ENCODE measurements at places on chromosomes 13 and 19.

GRCh38 chr19:5103812-5104410 lies 135.0 kb downstream of the KDM4B start:
- DNase-seq: no peak

GRCh38 chr13:23488442-23488841 lies 54.9 kb upstream of the SACS start:
- no peak for DNase-seq

- no peak for DNase-seq
Observed at GRCh38 chr13:83117046-83117445, 765.2 kb downstream of the SLITRK1 start.

DNA sequence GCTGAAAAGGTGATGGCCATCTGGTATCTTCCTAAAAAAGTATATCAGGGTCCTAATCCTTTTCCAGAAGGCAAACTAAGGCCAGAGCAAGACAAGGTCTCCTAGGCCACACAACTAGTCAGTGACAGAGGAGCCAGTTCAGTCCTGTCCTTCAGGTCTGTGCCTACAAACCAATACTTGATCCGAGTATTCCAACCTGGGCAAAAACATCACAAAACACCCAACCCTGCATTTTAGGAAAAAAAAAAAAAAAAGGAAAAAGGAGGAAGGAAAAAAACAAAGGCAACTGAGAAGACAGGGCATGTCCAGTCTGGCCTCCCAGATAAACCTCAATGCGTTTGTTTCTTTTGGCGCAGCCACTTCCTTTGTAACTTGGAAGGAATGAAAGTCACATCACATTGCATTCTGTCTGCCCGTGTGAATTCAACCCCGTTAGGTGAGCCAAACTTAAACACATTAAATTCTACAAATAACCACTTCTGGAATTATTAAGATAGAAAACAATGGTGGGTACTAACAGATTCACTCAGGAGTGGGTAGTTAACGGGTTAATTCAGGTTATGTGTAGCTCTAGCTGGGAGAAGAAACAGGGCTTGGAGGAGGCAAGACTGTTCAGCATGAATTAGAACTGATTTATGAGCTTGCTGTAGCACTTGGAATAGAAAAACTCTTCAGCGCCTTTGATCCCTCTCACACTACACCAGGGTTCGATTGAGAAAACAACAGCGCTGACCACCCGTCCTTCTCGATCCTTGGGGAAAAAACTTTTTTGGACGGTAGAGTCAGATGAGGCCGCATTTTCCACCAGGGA lies 43.0 kb upstream of the HNRNPA1L2 start:
- DNase-seq: no peak

GRCh38 chr13:36344886-36345437 lies 1.2 kb downstream of the SPART start:
- no peak for DNase-seq

DNA sequence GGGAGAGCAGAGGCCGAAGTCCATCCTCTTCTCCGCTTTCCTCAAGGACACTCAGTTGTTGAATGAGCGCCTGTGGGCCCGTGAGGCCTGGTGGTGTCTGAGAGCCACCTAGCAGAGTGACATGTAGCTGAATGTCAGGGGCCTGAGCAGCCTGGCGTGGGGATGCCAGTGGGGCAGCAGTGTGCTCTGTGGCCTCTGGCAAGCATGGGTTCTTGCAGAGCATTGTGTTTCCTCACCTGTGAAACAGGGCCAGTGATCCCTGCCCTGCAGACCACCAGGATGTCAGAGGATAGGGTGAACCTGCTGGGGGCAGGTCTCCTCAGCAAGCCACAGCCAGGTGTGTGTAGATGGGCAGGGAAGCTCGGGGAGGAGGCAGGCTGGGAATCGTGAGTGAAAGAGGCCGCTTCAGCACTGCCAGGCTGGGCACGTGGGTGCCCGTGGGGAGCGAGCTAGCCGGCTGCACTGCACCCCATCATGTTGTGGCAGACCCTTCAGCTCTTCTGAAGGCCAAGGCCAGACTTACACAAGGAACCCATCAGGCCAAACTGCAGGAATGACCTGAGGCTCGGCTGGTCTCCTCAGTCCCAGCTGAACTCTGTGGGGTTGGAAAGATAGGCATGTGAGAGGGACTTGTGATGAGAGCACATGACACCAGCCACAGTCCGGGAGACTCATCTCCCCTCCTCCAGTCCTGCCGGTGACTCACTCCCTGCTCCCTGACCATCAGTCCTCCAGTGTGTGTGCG lies 5.0 kb downstream of the PPP1R37 start:
- DNase-seq: no peak

DNA sequence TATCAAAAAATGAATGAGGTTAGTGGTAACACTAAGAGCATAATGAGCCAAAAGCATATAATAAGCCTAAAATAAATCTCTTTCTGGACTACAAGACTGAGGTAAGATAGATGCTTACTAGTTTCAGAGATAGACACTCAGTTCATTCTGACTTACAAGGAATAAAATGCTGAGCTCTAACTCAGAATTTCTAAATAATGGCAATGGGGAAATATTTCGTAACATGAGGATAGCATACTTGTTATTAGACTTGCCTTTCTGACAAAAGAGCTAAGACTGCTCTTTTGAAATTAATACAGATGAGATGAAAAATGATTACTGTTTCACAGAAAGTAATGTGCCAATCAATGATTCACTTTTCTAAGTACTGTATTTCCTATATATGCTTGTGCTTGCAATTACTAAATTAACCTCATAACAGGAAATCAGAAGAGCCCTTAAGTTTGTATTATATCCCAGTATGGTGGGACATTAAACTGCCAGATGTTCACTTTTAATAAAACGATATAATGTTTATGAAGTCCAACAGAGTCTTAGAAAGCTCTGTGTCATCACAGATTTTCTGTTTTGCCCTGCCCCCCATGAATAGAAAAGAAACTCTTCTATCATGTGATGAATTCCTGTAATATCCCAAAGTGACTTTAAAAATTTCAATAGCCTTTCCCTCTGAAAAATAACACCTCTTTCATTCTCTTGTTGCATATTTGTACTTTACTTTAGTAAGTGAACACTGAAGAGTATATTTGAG lies 2771.0 kb upstream of the PCDH20 start:
- no peak for DNase-seq

GRCh38 chr13:97627566-97627965 lies 193.6 kb downstream of the RAP2A start:
- DNase-seq: no peak

All from CD4-positive, alpha-beta T cell treated with Interleukin-4 for 1 hour (primary cell).